Non-pigmented ciliary epithelial cell (primary cell): ENCODE measurements at places on chromosomes 1 and 21.
A peak's percentile ranks its signal among the peaks of the same experiment; 100 is the strongest.

DNA sequence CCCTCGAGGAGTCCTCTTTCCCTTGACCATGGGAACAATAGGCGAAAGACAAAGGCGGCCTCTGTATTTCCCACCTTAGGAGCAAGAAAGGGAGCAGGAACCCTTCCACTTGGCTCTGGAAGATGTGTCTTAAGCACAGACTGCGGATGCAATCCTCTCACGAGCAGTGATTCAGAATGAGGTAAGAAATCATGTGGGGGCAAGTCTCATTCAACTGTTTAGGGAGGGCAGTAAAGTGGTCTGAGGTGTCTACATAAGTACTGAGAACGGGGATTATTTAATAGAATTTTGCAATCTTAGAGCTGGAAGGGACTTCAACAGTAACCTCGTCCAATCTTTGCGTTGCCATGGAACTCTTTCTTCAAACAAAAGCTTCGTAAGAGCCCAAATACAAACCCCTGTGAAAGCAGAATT is 1.6 kb upstream of the DYRK3 start:
- DNase-seq = peak; percentile 74

DNA sequence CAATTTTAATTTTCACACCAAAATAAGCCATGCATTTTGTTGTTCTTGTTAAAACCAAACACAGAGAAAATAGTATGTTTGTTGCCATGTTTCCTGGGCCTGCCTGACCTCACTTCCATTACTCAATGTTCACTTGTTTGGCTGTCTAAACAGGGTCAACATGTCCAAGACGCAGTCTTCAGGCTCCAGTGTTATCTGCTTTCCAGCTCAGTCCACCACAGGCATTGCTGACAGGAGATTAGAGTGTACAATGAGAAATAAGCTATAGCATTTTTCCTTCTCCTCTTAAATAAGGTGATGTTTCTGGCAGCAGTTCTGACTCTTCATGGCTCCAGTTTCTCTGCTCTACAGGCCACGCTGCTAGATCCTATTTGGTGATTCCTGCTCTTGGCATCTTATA is 1030.5 kb downstream of the KCNT2 start:
- no peak for DNase-seq

GRCh38 chr1:153509729-153510354 is 25.9 kb downstream of the S100A6 start:
- DNase-seq = no peak

GRCh38 chr1:202952818-202953217 is 5.3 kb downstream of the ADIPOR1 start:
- no peak for DNase-seq

DNA sequence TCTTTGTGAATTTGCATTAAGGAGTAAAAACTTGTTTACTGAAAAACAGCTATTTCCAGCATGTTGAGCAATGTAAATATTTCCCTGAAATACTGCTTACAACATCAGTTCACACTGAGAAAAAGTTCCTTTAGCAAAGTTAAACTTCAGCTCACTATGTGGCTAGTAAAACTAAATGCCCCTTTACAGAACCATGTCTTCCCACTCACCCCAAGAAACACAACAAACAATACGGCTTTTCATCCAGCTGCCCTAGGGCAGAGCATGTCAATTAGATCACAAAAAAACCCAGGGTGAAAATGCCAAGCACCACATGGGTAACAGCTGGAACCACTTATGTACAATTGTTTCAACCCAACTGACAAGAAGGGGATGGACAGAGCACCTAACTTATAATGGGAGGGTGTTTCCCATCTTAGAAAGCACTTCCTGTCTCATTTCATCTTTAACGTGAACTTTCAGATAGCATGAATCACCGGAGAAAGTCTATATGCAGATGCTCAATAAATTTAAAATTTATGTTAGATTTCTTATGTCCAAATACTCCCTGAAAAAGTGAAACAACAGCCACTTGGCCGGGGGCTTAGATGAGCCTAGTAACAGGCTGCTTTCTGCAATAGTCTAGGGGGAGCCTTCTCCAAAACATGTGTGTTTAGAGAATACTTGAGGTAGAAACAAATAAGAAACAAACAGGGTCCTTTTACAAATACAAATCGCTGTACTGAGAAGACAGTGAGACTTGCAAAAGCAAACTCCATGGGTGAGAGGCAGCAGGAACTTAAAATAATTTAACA is 6.6 kb downstream of the NID1 start:
- DNase-seq = no peak

- no peak for DNase-seq
These were observed 177.0 kb downstream of the HS2ST1 start for GRCh38 chr1:87091425-87091824.

- no peak for DNase-seq
These were observed 4.9 kb upstream of the OTUD3 start for GRCh38 chr1:19877181-19877750.

DNA sequence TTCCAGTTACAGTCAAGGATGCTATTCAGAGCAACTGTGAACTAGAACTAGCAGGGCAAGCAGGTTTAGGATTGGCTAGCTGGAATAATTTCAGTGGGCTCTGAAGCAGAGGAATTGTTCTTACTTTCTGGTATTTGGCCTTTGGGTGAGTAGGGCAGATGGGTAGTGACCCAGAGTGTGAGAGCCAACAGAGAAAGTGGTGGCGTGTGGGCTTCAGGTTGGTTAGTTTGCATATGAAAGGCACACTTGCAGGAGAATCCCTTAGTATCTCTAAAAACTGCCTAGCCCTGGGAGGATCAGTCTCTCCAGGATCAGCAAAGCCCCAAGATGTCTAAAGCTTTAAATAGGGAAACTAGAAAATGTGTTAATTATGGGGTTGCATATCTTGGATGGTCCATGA is 67.6 kb upstream of the LRRC8B start:
- DNase-seq = no peak

- no peak for DNase-seq
These were observed 78.4 kb downstream of the UCK2 start for GRCh38 chr1:165905853-165906252.

GRCh38 chr1:234454926-234455325 is 24.1 kb downstream of the TARBP1 start:
- no peak for DNase-seq

- no peak for DNase-seq
These were observed 4.4 kb downstream of the DNAJC16 start for GRCh38 chr1:15531003-15531402.

DNA sequence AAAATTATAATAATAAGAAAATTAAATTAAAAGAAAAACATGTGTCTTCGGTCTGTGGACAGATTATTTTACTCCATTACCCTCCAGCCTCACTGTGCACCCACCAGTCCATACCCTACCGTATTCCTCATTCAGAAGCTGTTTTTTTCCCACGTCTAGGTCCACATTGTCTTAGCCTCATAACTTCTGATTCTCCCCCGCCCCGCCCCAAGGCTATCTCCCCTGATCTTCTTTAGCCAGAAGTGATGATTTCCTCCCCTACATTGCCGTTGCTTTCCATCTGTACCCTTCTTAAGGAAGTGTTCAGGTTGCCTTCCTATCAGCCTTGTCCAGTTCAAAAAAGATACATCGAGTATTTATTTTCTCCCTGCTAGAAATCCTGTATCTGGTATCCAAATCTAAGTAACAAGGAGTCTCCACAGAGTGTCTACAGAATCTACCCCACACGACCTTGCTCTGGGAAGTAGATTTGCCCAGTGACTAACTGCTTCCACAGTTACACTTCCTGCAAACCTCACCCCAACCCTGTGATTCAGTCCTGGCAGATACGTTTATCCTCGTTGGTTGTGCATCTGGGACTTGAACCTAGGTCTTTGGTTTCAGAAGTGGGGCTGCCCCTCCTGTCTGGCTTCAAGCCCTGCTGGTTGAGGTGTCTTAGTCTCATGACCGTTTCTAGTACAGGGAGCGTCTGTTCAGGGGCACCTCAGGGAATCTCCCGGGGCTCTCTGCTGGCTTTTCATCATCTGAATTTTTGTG is 470.2 kb downstream of the CAMTA1 start:
- DNase-seq = peak; percentile 27

- DNase-seq = no peak
These were observed 84.6 kb upstream of the NEK7 start for GRCh38 chr1:198072177-198072576.

DNA sequence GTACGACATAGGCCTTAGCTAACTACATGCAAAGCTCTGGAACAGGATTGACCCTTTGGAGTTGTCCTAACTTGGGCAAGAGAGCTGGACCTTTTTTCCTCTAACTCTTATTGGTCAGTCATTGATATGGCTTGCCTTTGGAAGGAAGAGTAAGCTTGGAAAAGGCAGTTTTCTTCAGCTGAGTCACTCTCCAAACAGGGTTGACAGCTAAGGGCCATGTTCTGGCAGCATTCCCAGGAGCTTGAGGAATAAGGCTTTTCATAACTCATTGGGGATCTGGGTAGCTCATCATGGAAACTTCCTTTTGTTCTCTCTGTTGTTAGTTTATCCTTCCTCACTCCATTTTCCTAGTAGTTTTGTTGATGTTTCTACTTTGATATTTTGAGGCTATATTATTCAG is 14.5 kb upstream of the ERRFI1 start:
- peak; percentile 98 for DNase-seq

DNA sequence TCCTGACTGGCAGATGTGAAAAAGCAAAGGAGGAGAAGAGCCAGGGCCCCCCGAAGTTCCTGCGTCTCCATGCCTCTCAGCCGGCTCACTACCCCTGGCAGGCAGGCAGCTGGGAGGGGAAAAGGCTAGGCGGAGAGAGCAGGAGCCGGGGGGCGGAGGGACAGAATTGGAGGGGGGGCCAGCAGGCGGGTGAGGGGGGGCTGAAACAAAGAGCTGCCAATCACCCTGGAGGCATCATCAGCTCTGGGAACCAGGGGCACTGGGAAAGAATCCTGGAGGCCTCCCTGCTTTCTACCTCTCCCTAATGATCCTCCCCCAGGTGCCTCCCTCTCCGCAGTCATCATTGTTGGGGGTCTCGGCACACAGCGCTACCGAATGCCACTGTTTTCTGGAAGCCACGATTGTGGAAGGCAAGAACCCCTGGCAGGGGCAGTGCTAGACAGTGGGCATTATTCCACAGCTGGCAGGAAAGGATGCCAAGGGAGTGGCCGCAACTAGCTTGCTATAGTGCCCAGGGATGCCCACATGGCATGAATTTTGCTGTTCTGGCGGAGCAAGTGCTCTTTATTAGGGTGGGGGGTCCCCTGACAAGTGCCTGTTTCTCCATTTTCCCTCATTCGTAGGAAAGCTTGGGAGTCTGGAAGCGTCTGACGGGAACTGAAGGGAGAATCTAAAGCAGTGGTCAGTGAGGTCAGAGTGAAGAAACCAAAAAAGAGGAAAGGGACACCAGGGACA is at the start of gene THBS3:
THBS3 (minus strand) TSS at position 92 of the 735 bp plus-strand sequence; CDS start at position 71, 21 bp downstream.
- DNase-seq = no peak

- no peak for DNase-seq
These were observed 51.8 kb upstream of the COL18A1 start for GRCh38 chr21:45353200-45353599.

- no peak for DNase-seq
These were observed 415.5 kb downstream of the RPS6KC1 start for GRCh38 chr1:213466541-213466940.

- no peak for DNase-seq
These were observed 58.6 kb upstream of the TNR start for GRCh38 chr1:175801979-175802378.

DNA sequence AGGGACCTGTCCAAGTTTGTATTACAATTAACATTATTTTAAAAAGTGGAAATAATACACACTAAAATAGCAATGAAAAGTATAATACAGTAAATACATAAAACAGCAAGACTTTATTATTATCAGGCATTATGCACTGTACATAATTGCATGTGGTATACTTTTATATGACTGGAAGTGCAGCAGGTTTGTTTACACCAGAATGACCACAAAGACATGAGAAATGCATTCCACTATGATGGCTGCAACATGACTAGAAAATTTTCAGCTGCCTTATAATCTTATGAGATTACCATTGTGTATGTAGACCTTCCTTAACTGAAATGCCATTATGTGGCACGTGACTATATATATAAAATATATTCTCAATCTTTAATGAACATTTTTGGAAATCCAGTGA is 1699.6 kb downstream of the KCNT2 start:
- DNase-seq = peak; percentile 10

GRCh38 chr21:28516021-28516420 is 476.7 kb downstream of the LTN1 start:
- no peak for DNase-seq

GRCh38 chr1:240772131-240772530 is 160.2 kb upstream of the GREM2 start:
- DNase-seq = no peak

DNA sequence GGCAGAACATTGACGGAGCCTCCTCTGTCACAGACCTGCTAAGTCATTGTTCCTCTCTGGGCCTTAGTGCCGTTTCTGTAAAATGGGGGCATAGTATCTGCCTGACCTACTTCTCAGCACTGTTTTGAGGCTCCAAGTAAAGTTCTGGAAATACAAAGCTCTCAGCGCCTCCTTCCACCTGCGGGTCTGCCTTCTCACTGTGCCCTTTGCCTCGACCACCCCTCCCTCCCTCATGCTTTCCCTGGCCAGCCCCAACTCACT is 15.4 kb upstream of the WASF2 start:
- no peak for DNase-seq

DNA sequence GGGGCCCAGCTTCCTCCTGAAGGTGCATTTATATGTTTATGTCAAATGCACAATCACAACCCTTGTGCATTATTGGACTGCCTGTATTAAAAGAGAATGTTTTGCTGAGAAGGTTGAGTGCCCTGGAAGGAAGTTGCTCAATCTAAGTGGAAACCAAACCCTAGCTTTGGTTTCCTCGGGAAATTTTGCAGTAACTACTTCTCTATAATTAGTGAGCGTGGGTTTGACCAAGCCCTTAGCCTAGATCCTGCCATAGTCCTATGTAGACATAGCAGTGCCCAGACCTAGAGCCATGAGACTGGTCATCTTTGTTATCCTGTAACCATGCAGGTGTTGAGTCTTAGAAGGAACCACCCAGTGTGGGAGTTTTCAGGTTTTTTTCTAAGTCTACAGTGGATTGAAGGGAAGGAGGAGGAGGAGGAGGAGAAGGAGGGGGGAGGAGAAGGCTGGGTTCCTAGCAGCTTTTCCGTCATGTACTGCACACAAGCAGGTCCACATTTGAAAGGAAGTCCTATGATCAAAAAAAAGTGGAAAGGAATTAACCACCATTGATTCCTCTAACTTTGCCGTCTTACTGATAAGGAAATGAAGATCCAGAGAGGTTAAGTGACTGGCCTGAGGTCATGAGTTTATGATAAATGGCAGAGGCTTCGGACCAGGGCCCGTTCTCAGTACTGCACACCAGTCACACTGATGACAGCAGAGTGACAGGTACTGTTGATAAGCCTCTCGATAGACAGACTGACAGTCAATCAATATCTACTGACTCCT is 72.2 kb upstream of the LYST start:
- DNase-seq = no peak

- no peak for DNase-seq
These were observed 88.3 kb downstream of the SCMH1 start for GRCh38 chr1:41153750-41154274.

DNA sequence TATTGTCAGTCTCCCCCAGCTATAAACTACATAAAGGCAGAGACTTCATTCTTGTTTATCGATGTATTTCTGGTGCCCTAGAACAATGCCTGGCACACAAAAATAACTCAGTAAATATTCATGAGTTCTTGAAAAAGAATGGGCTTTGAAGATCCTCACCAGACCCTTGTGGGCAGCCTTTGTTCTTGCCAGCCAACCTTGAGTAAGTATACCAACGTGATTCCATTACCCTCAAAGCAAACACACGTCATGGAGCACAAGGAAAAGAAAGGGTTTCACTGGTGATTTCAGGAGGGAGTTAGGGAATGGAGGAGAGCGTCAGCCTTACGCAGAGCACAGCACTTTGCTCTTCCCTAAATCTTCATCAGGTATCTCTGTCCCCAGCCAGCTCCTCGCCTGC is 29.4 kb downstream of the NMNAT2 start:
- DNase-seq = no peak
